ENCODE measurements at places on chromosomes 3 and 15.

DNA sequence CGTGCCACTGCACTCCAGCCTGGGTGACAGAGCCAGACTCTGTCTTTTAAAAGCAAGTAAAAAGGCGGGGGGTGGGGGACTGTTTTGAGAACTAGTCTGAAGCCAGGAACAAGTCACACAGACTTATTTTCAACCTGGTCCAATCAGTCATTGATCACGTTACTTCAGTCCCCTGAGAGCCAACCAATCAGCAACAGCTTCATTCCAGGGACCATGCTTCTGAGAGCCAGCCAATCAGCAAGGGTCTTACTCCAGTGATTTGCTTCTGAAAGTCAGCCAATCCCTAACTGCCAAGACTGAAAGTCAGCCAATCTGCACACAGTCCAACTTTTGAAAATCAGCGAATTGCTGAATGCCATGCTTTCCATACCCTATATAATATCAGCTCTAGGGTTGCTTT lies 48.6 kb upstream of the C15orf39 start:
- DNase-seq: no peak

- DNase-seq: peak; percentile 69
Observed at GRCh38 chr3:177196456-177197040, 734 bp downstream of the TBL1XR1 start.

- no peak for DNase-seq
Observed at GRCh38 chr15:68374168-68374745, 57.7 kb downstream of the ITGA11 start.

DNA sequence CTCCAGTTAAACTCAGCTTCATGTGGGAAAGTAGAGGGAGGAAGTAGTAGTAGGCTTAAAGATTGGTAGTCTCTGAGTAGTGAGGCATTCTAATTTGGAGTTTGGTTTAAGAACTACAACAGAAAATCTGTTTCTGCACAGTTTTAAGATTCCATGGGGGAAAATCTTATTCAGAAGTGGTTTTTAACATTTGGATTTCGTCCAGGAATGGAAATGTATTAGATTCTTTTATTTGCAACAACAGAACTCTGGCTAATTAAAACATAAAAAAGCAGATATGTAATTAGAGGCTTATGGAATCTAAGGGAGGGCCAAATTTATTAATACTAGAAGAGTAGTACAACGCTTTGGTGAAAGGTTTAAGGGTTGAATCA lies 36.0 kb downstream of the NECTIN3 start:
- no peak for DNase-seq

- DNase-seq: no peak
Observed at GRCh38 chr3:158159714-158160113, 49.8 kb downstream of the RSRC1 start.

DNA sequence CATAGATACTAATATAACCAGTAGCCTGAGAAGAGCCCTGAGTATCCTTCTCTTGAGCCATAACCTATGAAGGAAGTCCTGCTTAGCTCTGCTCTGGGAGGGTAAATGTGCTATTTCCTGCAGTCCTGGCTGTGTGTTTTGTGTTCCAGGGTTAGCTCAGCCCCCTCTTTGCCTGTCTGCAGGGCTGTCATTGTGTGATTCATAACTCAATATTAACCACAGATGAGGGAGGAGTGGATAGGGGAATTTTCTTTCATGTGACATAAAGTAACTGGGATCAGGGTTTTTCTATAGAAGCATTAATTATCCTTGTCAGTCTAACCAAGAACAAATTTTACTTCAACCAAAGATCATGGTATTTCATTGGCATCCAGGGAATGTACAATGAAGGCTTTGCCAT lies 183.3 kb upstream of the ZBTB20 start:
- DNase-seq: no peak

GRCh38 chr3:78140866-78141265 lies 1101.0 kb downstream of the ROBO2 start:
- no peak for DNase-seq

Data from Right ventricle myocardium inferior (tissue), 1 donor.